Activated T-helper 1 cell treated with anti-CD3 and anti-CD28 coated beads, Interleukin-2, amount 50 U/mL, for 16 hours (primary cell): ENCODE measurements at places on chromosomes 7 and 10.
A peak's percentile ranks its signal among the peaks of the same experiment; 100 is the strongest.

- DNase-seq: no peak
Observed at GRCh38 chr10:43172645-43173044, 34.4 kb downstream of the CSGALNACT2 start.

- DNase-seq: peak; percentile 20
Observed at GRCh38 chr10:35336921-35337823, 863 bp downstream of the CCNY start.

DNA sequence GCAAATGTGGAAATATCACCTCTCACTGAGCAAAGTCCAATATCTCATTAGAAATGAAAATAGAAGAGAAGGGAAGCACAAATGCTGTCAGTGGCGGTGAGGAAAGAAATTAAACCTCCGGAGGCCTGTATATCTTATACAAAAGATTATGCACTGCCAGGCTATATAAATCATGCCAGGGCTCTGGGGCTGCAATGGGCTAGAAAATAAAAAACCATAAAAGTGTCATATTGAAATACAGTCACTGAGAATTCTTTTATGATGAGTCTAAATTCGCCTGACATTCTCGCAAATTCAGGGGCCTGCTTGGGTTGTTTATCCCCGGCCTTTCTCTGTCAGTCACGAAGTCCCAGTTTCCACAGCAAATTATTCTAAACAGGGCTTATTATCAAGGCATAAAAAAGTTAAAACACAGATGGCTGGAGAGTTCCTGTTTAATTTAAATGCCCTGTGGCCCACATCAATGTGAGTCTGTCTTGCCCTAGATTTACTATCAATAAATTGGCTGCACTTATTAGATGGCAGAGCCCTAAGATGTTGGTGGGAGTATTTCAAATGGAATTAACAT lies 193.8 kb downstream of the SNX10 start:
- DNase-seq: no peak

DNA sequence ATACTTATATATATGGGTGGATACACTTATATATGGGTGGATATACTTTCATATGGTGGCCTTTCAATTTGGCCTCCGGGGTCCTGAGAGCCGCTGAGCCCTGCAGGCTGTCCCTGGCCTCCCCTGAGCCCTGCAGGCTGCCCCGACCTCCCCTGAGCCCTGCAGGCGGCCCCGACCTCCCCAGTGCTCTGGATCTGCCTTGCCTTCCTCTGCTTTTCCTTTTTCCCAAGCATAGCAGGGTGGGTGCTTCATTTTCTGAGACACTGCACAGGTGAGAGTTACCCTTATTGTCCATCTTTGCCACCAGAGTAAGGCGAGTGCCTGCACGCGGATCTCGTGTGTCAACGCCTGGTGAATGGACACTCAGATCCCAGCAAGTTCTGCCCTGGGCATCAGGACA lies 106.6 kb downstream of the VIPR2 start:
- no peak for DNase-seq

DNA sequence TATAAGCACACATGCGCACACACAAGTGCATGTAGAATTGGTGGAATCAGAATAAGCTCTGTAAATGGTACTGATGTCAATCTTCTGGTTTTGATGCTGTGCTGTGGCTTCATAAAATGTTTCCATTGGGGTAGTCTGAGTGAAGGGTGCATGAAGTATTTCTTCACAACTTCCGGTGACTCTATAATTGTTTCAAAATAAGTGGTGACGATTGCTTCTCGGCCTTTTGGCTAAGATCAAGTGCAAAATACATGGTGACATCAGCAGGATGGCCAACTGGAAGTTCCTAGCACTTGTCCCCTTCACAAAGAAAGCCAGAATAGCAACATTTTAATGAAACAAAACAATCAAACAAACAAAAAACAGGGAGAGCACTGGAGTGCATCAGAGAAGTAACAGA lies 41.6 kb upstream of the CAMK2B start:
- no peak for DNase-seq

DNA sequence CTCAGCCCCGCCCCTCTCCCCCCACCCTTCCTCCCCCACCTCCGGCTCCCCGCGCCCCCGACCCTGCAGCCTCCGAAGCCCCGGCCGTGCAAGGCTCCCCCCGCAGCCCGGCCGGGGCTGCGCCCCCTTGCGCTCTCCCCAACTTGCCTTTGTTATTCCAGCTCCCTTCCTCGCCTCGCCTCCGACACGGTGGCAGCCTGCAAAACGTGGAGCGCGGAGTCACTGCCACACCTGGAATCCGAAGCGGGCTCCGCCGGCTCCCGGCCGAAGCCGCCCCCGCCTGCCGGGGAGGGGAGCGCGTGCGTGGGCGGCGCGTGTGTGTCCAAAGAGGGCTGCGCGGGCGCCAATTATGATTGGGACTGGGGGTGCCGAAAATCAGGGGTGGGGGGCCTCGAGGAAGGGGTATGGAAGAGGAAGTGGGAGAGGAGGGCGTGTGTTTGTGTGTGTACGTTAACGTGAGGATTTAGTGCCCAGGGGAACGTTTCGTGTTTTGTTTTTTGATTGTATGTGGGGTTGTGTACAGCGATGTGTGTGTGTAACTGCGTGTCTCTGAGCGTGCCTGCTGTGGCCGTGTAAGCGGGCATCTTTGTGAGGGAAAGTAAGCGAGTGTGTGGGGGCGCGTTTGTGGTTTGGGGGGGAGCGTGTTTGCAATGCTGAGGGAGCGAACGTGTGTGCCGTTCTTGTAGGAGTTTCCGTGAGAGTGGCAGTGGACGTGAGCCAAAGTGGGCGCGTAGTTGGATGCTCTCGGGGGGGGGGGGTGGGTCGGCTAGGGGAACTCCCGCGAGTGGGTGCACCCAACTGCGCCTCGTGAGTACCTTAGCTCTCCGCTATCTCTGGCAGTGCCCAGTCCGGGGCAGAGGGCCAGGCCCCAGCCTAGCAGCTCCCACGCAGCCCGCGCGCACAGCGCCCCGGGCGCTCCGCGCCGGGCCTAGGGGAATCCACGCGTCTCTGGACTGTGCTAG lies 1.2 kb upstream of the ZMIZ1 start:
- peak; percentile 65 for DNase-seq

DNA sequence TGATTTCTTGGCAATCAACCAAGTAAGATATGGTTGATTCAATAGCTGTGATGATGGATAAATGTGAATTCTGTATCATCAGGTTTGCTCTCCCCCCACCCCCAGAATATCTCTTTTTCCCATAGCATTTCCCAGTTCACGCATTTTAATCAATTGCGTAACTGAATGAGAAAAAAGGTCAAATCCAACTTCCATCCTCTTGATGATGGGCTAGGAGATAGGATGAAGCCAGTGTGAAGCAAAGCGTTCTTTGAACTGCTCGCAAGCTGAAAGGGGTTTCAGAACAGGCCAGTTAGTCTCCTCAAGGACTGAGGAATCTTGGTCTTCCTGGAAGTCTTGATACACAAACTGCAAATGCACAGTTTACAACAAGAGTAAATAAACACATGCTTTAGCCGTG lies 94.5 kb upstream of the ARMC3 start:
- DNase-seq: no peak

- no peak for DNase-seq
Observed at GRCh38 chr7:84073186-84073875, 121.3 kb downstream of the SEMA3A start.

- DNase-seq: no peak
Observed at GRCh38 chr7:114790521-114790920, 131.4 kb upstream of the MDFIC start.

GRCh38 chr10:125161707-125162119 lies 1.4 kb upstream of the CTBP2 start:
- DNase-seq: no peak

DNA sequence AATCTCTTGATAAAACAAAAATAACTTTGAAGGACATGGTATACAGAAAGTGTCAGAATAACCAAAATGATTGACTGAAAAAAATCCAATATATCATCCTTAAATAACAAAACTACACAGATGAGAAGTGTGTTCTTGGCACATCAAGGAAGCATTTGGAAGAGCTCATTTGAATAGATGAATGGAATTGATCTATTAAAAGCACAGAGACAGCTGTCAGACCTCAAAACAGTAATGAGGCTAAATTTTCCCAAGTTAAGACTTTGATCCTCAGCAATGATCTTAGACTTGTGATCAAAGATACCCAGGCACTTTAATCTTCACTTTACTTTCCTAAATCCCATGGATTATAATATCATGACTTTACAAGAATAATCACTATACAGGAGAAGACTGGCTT lies 395.4 kb upstream of the NFE2L3 start:
- DNase-seq: no peak

GRCh38 chr10:21814866-21815265 lies 188.7 kb downstream of the DNAJC1 start:
- DNase-seq: no peak

- no peak for DNase-seq
Observed at GRCh38 chr7:155252444-155252887, 45.2 kb upstream of the INSIG1 start.

GRCh38 chr7:66105263-66105748 lies 9.3 kb upstream of the CRCP start:
- DNase-seq: no peak

- no peak for DNase-seq
Observed at GRCh38 chr7:4698707-4699275, 16.7 kb downstream of the FOXK1 start.

- no peak for DNase-seq
Observed at GRCh38 chr7:132049462-132050304, 493.3 kb upstream of the PODXL start.

GRCh38 chr7:2962865-2963264 lies 80.8 kb downstream of the CARD11 start:
- no peak for DNase-seq

GRCh38 chr10:24642921-24643678 lies 80.6 kb downstream of the ARHGAP21 start:
- no peak for DNase-seq

DNA sequence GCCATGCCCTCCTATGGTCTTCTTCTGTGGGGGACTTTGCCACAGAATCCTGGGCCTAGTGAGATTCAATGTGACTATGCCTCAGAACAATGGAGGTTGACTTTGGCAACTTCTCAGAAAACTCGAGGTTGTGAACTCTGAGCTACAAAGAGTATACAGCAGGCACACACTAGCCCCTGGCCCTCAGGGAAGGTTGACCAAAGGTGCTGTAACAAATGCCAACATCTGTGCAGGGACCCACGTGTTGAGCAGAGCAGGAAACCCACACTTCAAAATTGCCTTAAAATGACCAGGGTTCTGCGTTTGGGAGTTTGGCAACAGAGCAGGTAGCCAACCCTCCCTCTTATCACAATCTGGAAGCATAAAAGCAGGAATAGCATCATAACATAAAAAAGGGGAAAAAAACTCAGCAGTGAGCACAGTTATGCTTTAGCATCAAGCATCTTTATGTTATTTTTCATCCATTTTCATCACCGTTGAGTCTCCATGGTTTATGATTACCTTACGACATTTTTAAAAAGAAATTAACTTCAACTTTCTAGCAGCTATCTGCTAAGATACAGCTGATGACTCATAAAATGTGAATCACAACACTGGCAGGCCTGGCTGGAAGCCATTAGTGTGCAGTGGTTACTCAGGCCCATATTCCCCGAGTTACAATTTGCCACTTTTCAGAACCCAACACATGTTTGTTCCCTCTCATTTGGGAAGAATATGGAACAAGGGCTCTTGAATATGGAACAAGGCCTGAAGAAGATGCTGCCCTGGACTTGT lies 11.1 kb downstream of the PRLHR start:
- DNase-seq: no peak

- DNase-seq: no peak
Observed at GRCh38 chr7:94368371-94368791, 26.3 kb upstream of the COL1A2 start.

DNA sequence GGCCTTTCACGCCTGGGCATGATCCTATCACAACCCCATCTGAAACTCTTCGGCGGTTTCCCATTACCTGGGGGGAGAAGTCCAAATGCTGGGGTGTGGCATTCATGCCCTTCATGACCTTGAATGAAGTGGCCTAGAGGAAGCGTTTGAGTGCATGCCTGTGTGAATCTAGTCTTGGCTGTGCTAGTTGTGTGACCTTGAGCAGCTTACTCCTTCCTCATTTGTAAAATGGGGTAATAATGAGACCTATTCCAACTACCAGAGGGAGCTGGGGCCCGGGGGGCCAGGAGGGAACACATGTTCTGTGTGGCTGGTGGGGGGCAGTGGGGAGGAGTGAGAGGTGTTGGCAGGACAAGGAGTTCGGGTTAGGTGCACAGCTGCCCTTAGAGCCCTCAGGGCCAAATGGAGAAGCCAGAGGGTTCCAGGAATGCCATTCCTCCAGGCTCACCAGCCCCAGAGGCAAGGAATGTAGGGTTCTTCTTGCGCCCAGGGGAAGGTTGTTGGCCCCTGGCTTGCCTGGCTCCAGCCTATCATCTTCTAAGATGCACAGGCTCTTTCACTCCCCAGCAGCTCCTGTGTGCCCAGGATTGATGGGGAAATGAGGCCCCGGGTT lies 21.3 kb upstream of the TBRG4 start:
- no peak for DNase-seq

- no peak for DNase-seq
Observed at GRCh38 chr10:13448216-13448615, 80.6 kb downstream of the BEND7 start.

- no peak for DNase-seq
Observed at GRCh38 chr10:63751836-63752235, 230.6 kb downstream of the REEP3 start.

GRCh38 chr7:133023370-133024071 lies 58.4 kb downstream of the CHCHD3 start:
- DNase-seq: no peak

DNA sequence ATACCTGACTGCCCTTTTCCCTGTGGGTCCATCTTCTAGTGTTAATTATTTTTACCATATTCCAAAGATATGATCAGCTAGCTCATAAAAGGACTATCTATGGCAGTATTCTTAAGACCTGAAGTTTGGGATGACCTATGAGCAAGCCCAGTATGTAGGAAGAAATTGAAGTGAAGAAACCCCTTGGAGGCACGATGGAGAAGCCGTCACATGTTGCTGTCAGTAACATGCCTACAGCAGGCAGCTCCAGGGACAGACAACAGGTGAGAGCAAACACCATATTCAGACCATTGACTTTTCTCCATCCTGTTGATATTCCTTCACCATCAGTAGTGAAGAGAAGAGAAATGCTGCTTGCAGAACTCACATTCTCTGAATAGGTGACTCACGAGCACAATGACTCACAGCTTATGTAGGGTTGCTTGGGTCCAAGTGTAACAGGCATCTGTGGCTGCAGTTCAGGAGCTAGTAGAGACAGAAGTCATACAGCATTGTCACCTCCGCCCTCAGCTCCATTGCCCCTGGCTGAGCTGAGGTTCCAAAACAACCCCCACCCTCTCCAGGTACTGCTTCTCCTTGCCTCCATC lies 8.4 kb upstream of the LYZL2 start:
- no peak for DNase-seq

GRCh38 chr7:34064519-34065158 lies 159.3 kb downstream of the BMPER start:
- DNase-seq: no peak

DNA sequence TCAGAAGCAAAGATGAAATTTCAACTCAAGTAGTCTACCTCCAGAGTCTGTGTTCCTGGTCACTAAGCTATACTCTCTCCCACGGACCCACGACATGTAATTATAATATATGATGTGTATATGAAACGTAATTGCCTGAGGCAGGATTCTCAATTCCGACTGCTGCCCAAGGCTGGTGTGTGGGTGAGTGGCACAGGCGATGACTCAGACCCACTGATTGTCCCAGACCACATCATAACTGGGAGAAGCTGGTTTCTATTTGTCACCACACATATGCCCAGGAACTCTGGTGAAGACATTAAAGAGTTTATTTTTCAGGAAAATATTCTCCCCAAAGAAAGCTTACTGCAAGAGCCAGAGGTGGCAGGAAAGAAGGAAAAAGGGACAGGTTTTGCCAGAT lies 219.3 kb downstream of the JAZF1 start:
- no peak for DNase-seq
